ENCODE measurements at places on chromosomes 4 and X.

DNA sequence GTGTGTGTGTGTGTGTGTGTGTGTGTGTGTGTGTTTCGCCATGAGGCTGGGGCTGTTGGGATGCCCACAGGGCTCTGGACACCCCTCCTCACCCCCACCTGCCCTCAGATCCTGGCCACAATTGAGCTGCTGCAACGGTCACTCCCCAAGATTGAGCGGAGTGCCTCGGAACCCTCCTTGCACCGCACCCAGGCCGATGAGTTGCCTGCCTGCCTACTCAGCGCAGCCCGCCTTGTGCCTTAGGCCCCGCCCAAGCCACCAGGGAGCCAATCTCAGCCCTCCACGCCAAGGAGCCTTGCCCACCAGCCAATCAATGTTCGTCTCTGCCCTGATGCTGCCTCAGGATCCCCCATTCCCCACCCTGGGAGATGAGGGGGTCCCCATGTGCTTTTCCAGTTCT, 10.2 kb downstream of the ARAF start:
- DNase-seq = no peak

GRCh38 chr4:3519468-3520264, 12.6 kb downstream of the LRPAP1 start:
- DNase-seq = no peak

DNA sequence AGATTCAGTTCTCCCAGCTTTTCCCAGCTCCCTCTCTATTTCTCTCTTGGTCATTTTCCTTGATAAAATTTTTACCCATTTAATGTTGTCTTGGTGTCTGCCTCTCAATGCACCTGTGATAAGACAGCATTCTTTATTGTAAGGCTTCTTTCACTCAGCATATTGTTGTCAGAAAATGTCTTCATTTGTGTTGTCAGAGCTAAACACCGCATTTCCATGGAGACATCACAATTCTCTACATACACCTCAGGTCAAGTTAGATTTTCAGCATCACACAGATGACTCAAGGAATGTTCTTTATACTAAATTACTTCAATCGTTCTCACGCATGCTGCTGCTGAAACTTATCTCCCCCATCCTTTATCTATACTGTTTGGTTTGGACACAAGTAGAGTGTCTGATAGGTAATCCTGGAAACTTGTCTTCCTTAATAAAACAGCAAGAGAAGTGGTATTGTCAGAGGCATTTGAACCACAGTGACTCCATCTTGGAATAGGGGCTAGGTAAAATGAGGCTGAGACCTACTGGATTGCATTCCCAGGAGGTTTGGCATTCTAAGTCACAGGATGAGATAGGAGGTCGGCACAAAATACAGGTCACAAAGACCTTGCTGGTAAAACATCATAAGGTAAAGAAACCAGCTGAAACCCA, 41.3 kb upstream of the EFHC2 start:
- no peak for DNase-seq

- DNase-seq = no peak
Observed at GRCh38 chr4:2942037-2942531, 21.1 kb downstream of the NOP14 start.

GRCh38 chr4:123651066-123651465, 254.5 kb downstream of the SPRY1 start:
- DNase-seq = no peak

- DNase-seq = no peak
Observed at GRCh38 chr4:16289897-16290554, 63.8 kb upstream of the TAPT1 start.

- DNase-seq = no peak
Observed at GRCh38 chr4:2081540-2081939, 22.4 kb downstream of the NAT8L start.

GRCh38 chrX:134721766-134722532, 63.7 kb upstream of the PLAC1 start:
- no peak for DNase-seq

DNA sequence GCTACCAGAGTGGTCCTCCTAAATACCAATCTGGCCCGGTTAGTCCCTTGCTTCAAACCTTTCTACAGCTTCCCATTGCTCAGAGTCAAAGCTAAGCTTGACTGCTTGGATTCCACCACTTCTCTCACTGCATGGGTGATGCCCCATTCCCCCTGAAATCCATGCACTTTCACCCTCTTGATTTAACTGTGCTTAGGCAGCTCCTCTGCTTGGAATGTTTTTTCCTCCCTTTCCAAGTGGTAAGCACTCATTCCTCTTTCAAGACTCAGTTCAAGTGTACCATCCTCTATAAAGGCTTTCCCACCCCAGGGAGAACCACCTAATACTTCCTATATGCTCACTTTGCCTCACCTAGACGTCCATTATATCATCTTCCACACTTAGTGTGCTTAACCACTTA, 49.1 kb downstream of the SMC1A start:
- no peak for DNase-seq

- DNase-seq = no peak
Observed at GRCh38 chr4:99861120-99861905, 32.9 kb downstream of the LAMTOR3 start.
